ENCODE measurements at places on chromosomes 3 and 15. TPM values are rescaled to one million over a fixed set of nuclear protein-coding genes. Genes with fewer than 3 reads are reported as not detected.

CRABP1 gene
- total RNA-seq = 2.2 TPM

GRK7 gene
- total RNA-seq = not detected

PLA2G4D gene
- not detected for total RNA-seq

CAMK2N2 gene
- 1.5 TPM for total RNA-seq

WNT5A gene
- total RNA-seq = 1.4 TPM

CIB1 gene
- total RNA-seq = 197 TPM

STOML1 gene
- total RNA-seq = 10.0 TPM

SCG5 gene
- 2.3 TPM for total RNA-seq

ERICH6 gene
- 0.07 TPM for total RNA-seq

CD80 gene
- not detected for total RNA-seq

KBTBD13 gene
- total RNA-seq = not detected

PLEKHO2 gene
- 5.9 TPM for total RNA-seq

CASR gene
- total RNA-seq = not detected

SNTN gene
- not detected for total RNA-seq
